WTC11 (cell line): ENCODE measurements at places on chromosomes 6 and 20.

DNA sequence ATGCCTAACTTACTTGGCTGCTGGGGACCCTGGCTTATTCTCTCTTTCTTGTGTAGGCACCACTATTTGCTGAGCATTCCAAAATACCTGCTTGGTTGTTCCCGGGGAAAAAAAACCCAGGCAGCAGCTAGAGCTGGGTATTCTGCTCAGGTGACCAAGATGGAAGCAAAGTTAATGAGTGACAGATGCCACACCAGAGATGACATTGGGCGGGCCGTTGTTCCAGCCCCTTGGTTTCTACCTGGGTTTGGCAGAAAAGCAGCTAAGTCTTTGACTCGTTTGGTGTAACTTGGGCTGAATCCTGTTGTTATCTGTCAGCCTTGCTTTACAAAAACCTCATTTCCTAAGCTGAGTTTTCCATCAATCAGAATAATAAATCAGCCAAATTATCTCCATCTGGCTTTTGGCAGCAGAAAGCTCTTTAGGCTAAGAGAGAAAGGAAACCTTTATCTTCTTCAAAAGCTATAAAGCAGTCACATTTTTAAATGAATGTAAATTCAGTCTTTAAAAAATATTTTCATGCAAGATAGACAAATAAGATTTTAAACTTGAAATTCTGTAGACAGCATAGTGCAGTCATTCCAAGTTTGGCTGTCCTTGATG is 202.0 kb upstream of the GMDS start:
- DNase-seq, result no peak

DNA sequence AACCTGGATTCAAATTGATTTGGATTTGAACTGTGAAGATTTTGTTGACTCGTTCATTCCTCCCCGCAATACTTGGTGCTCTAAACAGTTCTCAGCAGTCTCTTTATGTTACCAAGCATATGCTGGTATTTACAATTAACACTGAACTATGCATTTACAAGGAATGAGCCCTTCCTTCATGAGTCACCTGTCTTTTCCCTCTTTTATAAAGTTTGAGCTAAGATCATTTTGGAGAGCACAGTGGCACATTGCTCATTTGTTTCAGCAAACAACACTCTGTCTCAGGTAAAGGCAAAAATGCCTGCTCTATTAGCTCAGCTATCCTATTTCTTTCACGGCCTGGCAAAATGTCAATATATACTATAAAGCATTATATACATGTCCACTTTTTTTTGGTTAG is 285.4 kb downstream of the PHACTR1 start:
- DNase-seq, result no peak

DNA sequence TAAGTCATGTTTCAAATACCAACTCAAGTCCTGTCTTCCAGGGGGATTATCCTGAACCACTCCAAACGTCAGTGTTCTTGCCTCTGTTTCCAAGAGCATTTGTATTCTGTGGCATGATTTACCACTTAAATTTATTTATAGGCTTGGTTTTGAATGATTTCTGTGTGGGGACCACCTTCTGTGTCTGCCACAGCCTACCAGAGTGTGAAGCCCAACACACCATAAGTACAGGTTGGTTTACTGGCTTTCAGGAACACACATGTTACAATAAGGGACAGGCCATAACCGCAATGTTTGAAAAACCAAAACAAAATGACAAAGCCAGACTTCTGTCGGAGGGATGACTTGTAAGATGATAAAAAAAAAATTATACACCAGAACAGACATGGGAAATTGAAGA is 56.5 kb upstream of the MAP3K7 start:
- DNase-seq, result no peak

GRCh38 chr6:6723921-6724538 is 135.5 kb downstream of the LY86 start:
- DNase-seq, result peak; percentile 47

DNA sequence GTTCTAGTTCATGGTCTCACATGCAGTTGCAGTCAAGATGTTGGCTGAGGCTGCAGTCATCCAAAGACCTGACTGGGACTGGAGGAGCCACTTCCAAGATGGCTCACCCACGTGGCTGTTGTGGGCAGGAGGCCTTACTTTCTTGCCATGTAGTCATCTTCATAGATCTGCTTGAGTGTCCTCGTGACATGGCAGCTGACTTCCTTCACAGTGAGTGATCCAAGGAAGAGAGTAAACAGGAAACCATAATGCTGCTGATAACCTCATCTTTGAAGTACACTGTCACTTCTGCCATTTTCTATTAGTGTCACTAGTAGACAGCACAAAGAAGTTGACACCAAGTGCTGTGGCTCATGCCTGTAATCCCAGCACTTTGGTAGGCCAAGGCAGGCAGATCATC is 40.1 kb upstream of the AKIRIN2 start:
- no peak for DNase-seq

GRCh38 chr20:39222101-39222500 is 260.0 kb downstream of the DHX35 start:
- no peak for DNase-seq

DNA sequence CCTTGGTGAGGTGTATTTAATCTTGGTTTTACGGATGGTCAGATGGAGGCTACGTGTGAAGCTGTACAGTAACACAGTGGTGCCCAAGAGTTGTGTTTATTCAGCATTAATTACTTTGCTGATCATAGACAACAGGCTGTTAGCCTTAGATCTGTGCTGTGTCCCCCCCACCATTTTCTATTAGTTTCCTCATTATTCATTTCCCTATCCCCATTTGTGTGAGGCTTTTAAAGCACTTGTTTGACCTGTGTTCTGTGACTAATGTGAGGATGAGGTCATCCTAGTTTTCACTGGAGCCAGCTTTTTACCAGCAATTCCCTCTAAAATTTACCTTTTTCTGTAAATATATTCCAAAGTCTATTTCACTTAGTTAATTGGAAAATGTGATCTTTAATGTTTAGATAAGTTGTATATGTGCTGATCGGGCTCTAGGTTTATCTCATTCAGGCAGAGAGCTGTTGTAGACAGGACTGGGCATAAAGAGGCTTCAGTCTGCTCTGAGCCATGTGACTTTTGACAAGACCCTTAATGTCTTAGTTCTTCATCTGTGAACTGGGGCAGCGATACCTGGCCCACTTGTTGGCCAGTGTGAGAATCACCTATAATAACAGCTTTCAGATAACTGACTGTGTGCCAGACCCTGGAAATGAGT is 8.4 kb downstream of the MAPRE1 start:
- DNase-seq, result no peak

- DNase-seq, result no peak
Observed at GRCh38 chr6:33415831-33416230, 2.1 kb downstream of the CUTA start.

GRCh38 chr6:79468116-79468515 is 69.1 kb downstream of the LCA5 start:
- DNase-seq, result no peak

DNA sequence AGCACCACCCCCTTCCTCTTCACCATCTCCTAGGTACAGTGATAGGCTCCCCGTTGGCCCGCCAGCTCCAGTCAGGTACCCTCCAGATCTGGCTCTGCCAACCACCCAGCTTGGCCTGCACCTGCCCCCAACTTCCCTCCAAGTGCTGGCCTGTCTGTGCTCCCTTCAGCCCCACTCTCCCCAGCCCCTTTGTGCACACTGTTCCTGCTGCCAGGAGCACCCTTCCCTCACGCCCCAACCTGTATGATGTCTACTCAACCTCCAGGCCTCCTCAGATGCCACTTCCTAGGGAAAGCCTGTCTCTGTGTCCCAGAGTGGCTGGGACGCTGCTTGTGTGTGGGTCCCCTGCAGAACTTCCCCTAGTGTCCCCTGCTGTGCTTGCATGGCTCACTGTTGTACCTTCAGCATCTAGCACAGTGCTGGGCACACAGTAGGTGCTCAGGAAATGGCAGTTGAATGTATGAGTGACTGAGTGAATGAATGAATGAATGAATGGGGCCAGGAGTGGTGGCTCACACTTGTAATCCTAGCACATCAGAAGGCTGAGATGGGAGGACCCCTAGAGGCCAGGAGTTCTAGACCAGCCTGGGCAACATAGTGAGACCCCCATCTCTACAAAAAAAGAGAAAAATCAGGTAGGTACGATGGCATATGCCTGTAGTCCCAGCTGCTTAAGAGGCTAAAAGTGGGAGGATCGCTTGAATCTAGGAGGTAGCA is 3.0 kb downstream of the ZBP1 start:
- DNase-seq, result no peak

DNA sequence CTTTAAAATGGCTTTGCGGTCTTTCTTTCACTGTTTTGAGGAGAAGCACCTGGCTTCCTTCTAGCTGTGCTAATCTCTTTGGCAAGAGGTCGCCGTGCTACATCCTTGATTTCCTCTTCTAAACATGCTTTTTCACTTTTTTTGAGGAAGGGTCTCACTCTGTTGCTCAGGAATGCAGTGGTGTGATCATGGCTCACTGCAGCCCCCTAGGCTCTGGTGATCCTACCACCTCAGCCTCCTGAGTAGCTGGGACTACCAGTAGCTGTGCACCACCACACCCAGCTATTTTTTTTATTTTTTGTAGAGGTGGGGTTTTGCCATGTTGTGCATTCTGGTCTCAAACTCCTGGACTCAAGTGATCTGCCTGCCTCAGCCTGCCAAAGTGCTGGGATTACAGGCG is 40.5 kb downstream of the RSPH3 start:
- DNase-seq, result no peak

- peak; percentile 46 for DNase-seq
Observed at GRCh38 chr6:10248378-10248843, 166.5 kb downstream of the TFAP2A start.

GRCh38 chr6:143432588-143432987 is 17.9 kb downstream of the ADAT2 start:
- DNase-seq, result no peak

- no peak for DNase-seq
Observed at GRCh38 chr6:24936641-24937317, 1.0 kb upstream of the RIPOR2 start.

- DNase-seq, result no peak
Observed at GRCh38 chr6:140908505-140908904, 1224.2 kb upstream of the GJE1 start.

GRCh38 chr6:122804962-122805485 is 16.0 kb downstream of the SMPDL3A start:
- DNase-seq, result no peak

DNA sequence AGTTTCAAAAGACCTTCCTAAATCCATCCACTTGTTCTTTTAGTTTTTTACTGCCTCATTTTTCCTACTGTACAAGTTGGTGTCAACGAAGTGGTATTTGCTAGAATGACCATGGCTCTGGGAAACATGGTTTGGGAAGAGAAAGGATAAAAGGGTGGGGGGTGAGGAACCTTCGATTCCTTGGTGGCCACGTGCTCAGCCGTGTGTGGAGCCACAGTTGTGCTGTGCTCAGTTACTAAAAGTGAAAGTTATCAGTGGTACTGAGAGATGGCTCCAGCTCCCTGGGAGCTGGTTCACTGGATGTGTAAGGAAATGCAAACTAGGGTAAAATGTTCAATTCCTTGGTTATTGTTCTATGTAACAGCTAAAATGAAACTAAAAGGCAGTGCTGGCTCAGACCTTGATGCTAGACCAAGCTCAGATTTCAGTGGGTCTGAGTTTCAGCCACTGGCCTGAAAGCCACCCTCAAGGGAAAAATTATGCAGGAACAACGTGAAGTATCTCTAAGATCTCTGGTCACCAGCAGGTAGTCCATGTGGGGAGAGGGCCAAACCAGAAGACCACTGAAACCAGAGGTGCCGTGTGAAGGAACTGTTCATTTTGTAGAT is 7.4 kb upstream of the SLC22A2 start:
- no peak for DNase-seq

DNA sequence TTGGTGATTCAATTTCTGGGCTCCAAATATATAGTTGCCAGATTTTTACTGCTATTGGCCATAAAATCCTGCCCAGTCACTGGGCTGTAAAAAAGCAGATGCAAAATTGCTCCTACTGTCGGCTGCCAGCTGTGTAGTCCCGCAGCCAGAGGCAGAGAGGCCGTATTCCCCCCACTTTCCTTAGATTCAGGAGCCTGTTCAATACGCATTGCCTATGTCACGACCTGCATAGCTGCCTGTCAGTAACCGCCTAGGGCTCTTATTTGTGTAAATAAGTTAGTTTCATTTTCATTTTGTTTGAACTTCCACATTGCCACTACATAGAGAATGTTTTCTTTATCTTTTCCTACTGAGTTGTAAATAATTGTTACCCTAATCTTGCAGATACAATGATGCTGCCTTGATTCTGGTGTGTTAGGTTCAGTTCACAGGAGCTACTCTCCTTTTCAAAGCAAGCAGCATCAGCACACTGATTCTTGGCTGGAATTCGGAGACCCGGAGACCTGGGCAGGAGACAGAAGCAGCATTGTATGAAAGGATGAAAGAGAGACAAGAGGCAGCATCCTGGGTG is 46.0 kb upstream of the UST start:
- no peak for DNase-seq

DNA sequence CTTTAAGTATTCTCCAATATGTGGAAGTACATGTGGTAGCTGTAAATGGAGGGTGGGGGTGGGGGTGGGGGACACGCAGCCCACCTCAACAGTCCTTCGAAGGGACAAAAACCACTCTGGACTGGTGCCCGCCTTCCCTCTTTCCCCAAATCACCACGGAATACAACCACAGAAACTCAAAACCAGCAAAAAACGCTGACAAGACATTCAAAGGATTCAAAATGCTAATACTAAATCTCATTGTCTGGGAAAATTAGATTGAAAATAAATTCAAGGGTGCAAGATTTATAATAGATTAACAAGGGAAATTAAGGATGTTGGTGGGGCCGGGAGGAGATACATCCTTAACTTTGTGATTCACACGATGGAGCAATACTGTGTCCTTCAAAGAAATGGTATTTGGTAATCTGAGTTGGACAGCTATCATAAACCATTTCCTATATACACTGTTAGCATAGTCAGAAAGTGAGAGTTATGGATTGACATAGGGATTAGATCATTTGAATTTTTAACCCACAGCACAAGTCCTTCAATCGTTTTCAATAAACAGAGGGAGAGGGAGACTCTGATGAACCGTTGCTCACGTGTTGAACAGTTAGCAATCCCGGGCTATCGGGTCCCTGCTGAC is 766 bp upstream of the TBC1D22B start:
- DNase-seq, result no peak

GRCh38 chr6:140029551-140029950 is 655.1 kb upstream of the CITED2 start:
- DNase-seq, result no peak

DNA sequence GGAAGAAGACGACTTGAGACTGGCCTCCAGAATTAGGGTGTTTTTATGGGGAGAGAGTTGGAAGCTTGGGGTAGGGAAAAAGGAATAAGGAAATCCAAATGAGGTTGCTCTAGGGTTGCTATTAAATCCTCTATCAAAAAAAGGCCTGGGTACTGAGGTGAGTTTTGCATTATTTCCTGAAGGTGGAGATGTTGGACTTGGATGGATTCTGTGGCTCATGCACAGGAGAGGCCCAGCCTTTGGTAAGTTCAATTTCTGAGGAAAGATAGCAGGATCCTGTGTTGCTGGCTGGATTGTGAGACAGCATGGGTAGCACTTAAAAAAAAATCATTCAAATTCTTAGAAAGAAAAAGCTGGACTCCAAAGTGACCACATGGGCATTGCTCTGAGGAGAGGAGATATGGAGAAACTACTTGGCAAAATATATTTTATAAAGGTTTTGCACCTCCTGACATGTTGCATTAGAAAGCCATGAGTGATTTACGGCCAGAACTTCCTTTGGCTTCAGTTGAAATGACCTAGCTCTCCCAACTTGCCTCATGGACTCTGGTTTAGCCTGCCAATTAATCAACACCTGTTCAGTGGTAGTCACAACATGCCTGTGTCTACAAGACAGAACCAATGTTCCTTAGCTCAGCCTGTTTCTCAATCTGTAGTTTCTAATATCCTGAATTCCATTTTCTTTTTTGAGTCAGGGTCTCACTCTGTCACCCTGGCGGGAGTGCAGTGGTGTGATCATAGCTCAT is 152.1 kb upstream of the RALGAPA2 start:
- DNase-seq, result no peak
